B cell (primary cell): ENCODE measurements at places on chromosomes 13 and 19.

DNA sequence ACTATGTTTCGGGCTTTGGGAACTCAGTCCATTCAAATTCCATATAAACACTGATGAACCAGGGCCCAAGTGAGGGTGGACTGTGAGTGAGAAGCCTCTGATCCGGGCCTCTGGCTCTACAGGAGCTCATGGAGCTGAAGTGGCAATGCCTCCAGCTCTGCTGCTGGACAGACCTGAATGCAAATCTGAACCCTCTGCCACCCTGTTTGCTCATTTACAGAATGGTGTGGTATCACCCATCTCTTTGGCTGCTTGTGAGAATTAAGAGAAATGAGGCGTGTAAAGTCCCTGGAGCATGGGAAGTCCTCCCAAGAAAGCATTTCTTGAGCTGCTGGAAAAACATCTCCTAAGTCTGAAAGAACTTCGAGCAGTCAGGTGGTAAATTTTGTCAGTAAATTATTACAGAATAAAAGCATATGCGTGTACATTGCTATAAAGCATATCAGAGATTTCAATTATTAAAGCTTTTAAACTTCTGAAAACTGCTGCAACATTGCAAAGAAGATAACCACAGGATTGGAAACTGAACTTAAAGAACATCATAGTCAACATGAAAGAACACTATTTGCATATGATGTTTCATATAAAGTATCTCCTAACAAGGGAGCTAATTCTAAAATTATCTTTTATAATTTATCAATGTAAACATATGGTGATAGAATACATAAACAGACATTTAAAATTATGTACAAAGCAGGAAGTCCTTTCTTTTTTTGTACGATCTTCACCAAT, 369.0 kb downstream of the UQCRFS1 start:
- no peak for DNase-seq

DNA sequence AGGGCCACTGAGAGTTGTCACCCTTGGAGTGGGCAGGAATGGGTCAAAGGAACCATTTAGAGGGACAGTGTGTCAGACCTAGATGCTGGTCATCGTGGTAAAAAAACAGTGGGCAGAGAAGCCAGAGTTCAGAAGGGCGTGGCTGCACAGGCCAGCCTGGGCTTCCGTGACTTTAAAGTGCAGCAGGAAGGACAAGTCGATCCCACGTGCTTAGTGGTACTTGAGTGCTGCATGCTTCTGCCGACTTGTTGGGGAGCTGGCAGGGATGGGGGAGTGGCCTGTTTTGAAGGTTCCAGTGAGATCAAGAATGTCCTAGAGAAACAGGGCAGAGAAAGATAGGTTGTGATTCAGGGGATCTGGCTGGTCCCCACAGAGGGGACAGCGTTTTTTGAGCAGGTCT, 17.0 kb downstream of the LYL1 start:
- DNase-seq: no peak

DNA sequence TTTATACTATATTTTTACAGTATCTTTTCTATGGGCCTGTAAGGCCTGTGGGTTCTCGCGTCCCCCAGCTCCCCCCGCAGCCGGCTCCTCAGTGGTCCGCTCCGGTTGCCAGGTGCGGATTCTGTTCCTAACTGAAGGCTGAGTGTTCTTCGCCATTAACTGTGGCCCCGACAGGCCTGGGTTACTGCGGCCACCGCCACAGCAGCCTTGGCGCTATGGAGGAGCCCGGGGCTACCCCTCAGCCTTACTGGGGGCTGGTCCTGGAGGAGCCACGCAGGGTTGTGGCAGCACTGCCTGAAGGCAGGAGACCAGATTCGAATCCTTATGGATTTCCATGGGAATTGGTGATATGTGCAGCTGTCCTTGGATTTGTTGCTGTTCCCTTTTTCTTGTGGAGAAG, 45.8 kb downstream of the SPRYD7 start:
- DNase-seq: no peak

GRCh38 chr13:51416107-51416506, 36.7 kb downstream of the INTS6 start:
- DNase-seq: peak; percentile 26

DNA sequence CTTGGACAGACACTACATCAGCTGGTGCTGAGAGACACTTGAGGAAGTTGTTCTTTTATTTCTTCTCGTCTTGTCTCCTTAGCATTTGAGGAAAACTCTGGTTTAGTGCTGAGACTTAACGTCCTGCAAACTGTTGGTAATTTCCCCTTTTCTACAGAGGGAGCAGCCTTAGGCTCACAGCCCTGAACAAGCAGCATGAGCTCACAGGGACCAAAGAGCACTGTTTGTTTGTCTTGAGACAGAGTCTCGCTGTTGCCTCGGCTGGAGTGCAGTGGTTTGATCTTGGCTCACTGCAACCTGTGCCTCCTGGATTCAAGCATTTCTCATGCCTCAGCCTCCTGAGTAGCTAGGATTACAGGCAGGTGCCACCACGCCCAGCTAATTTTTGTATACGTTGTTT, 5.5 kb downstream of the ZNF805 start:
- no peak for DNase-seq

- DNase-seq: no peak
These were observed 164.5 kb downstream of the RGCC start for GRCh38 chr13:41621716-41622431.

- no peak for DNase-seq
These were observed 68.9 kb upstream of the FREM2 start for GRCh38 chr13:38617936-38618335.
